A549 (cell line): ENCODE measurements at places on chromosomes 1 and 21. TPM values are rescaled to one million over a fixed set of nuclear protein-coding genes. Genes with fewer than 3 reads are reported as not detected.

DNA sequence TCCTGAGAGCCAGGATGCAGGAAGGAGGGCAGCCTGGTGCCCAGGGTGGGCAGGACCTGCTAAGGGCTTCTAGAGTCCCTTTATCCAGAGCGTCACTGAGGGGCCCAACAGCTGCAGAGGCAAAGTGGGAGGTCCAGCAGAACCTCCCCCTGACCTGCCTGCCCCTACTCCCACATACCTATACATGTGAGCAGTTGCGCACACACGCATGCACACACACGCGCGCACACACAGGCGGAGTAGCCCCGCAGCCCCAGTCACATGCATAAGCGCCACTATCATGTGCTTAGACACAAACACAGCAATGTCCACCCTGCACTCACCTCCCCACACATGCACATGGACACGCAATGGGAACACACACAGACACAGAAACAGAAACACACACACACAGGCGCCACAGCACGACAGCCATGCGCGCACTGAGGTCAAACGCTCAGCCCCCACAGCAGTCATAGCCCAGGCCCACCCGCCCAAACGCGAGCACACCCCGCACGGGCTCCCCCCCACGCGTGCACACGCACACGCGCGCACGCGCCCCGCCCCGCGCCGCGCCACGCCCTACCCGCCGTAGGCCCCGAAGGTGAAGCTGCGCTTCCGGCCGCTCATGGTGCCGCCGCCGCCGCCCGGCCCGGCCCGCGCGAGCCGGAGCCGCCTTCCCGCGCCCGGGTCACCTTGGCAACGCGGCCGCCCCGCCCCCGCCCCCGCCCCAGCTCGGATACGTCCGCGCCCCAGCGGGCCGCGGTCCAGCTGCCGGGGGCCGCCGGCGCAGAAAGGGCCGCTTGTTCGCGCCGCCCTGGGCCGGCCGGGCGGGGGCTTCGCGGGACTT is 17.7 kb downstream of the RAP1GAP start:
- DNase-seq, result peak; percentile 30

Gene SLAMF7
- 1.8 to 2.2 TPM (median 2.0 TPM) in 3 replicates for polyA plus RNA-seq

DNA sequence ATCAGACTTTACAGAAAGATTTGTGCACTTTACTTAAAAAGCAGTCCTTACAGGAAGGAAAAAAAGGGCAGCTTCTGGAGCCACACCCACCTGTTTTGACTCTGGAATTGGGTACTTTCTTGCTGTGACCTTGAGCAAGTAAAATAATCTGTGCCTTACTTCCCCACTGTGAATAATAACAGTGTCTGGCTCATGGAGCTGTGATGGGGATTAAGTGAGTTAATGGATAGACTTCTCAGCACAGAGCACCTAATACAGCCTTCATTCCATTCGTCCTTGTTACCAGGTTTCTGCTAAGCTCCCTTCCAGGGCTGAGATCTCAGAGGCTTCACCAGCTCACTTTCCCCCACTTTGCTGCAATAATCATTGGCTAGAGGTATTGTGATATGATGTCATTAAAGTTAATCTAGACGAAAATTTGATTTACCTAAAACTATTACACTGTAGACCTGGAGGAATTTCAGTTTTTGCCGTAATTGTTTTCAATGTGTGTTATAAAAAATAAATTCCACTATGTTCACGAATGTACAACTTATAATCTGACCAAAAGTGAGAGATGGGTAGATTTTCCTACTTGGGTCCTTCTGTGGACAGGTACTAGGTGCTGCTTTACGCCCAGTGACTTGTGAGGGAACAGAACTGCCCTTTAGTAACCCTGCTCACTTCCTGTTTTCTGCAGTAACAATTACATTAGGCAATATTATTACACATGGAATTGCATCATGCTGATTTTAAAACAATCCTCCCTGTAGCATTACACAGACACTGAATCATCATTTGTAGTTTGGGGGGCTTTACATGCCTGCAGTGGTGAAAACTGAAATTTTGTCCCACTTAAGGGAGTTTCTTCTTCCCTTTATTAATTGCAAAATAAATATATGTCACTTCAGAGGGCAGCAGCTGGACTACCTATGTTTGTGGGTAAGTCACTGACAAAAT is 19.7 kb upstream of the ABCG1 start:
- peak; percentile 39 for DNase-seq

DNA sequence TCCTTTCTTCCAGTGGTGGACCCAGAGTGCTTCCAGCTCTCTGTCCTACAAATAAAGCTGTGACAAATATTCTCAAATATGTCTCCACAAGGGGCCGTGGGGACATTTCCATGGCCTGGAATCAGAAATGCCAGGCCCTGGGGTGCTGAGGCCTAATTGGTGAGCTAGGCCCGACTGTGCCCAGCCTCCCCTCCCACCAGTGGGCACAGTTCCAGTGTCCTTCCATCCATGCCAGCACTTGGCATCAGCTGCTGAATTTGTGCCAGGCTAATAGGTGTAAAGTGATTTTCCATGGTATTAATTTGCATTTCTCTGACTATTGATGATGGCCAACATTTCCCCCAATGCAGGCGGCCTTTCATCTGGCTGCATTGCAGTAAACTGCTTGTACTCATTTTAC is 48.5 kb upstream of the B3GALT5 start:
- DNase-seq, result no peak

Gene ATP6V1G3
- polyA plus RNA-seq, result not detected in 3 replicates

DNA sequence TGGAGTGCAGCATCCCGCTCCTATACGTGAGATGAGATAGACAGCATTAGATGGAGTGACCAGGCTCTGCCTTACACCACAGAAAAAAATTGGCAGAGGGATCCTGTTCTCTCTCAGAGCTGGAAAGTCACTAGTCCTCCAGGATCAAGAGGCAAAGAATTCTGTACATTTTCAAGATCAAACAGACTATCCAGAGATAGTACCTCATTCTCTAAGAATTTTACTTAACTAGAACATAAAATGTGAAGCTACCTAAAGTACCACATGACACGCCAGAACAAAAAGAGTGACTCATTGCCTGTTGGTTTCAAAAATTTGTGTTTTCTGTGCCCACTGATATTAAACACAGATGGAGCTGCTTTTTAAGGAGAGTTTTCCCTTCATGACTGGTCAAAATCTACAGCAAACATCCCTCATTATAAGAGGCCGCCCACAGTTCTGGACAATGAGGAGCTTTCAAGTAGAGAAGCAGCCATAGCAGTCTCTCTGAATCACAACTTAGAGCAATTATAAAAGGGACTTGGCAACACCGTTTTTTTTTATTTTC is 32.3 kb downstream of the CD160 start:
- DNase-seq, result no peak

- no peak for DNase-seq
These were observed 92.0 kb downstream of the IER5 start for GRCh38 chr1:181180407-181181031.
